ENCODE measurements at places on chromosomes 6 and 20. TPM values are rescaled to one million over a fixed set of nuclear protein-coding genes. Genes with fewer than 3 reads are reported as not detected.

The MDFI gene
- 57.2 TPM for polyA plus RNA-seq

The HLA-DOB gene
- 1.9 TPM for polyA plus RNA-seq

The OXT gene
- polyA plus RNA-seq: 0.13 TPM

The CPNE5 gene
- polyA plus RNA-seq: 0.81 TPM

The ABCF1 gene
- polyA plus RNA-seq: 17.7 TPM

The HAO1 gene
- polyA plus RNA-seq: not detected

The KCNK16 gene
- not detected for polyA plus RNA-seq

The SLC17A4 gene
- not detected for polyA plus RNA-seq

The POM121L2 gene
- polyA plus RNA-seq: not detected

The GGTLC1 gene
- polyA plus RNA-seq: not detected

The SFT2D1 gene
- polyA plus RNA-seq: 42.4 TPM

Measured in esophagus (tissue), 2 donors.